Left kidney (tissue), 8 donors: ENCODE measurements at places on chromosomes 12 and 14. TPM values are rescaled to one million over a fixed set of nuclear protein-coding genes. Genes with fewer than 3 reads are reported as not detected.
A peak's percentile ranks its signal among the peaks of the same experiment; 100 is the strongest.

Gene FOXG1
- 0.03 TPM for polyA plus RNA-seq

Gene MYO1H
- 1.7 TPM for polyA plus RNA-seq

- no peak for DNase-seq
Measured at GRCh38 chr12:132307976-132308852, 21.2 kb downstream of the GALNT9 start.

DNA sequence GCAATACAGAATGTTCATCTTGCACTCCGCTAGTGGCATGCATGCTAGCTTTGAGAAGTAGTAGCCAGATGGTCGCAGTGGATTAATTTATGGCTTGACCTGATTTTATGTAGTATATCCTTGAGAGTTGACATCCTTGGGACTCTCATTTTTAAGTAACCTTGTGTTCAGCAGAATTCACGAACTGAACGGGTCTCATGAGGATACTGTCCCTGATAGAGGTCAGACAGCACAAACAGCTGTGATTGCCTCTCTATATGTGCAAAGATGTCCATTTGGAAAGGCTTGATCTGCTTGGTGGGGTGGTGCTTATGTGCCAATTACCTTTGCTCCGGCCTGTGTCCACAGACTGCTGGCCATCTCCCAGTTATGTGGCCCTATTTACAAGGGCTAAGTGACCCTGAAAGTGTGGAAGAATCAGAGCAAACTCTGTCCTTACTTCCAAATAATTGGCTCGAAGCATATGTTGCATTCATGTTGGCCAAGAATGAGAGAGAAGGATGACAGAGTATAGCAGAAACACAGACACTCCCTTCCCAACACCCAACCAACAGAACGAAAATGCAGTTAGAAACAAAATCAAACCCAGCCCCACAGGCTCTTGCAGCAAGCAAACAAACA lies 167.1 kb downstream of the CRADD start:
- DNase-seq, result no peak

GRCh38 chr12:44287545-44287944 lies 451.7 kb downstream of the TMEM117 start:
- DNase-seq, result no peak

Gene P2RX2
- polyA plus RNA-seq, result 1.7 TPM

DNA sequence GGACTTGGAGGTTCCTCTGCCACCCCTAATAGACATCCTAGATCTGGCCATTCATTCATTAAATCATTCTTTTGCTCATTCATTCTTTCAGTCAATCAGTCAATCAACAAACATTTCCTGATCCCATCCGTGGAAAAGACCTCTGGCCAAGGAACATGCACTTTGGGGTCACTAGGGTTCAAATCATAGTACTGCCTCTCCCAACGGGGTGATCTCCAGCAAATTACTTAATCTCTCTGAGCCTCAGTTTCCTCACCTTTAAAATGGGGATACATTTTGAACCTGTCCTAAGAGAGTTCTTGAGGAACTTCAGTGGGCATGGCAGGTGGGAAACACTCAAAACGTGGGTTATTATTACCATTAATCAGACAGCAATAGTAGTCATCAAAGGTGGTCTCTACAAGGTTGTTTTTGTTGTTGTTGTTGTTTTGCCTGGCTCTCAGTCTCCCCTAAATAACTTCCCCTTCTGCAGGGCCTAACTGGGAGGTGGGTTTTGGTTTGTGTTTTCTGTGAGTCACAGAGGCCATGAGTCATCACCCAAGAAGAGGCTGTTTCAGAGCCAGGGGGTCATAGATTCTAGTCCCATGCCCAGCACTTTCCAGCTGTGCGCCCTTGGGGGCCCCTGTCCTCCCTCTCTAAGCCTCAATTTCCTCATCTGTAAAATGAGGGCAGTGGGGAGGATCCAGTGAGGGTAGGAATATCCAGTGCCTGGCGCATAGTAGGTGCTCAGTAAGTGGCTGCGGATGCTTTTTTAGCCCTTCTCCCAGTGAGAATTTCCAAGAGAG lies 16.9 kb upstream of the FAM222A start:
- no peak for DNase-seq

Gene RNU7-1
- polyA plus RNA-seq, result not detected

GRCh38 chr12:29149691-29150281 lies 708 bp downstream of the FAR2 start:
- peak; percentile 30 for DNase-seq

Gene ALDH1L2
- polyA plus RNA-seq, result 1.2 TPM
